CD8-positive, alpha-beta memory T cell (primary cell): ENCODE measurements at places on chromosomes 5 and 9.

GRCh38 chr5:130280528-130281217 is 376.4 kb downstream of the CHSY3 start:
- no peaks in the 10 kb centered on the region for H3K4me1 ChIP-seq
- no peak for DNase-seq
- no peak overlapping the region for H3K27ac ChIP-seq

- no peak for DNase-seq
- H3K4me1 ChIP-seq = no peaks in the 10 kb centered on the region
- no peak overlapping the region for H3K4me3 ChIP-seq
- H3K27ac ChIP-seq = no peak overlapping the region
- no peaks in the 10 kb centered on the region for H3K27me3 ChIP-seq
- H3K36me3 ChIP-seq = no peaks in the 10 kb centered on the region
Observed at GRCh38 chr5:72947498-72947897, 8.3 kb upstream of the FCHO2 start.

GRCh38 chr9:4967523-4967922 is 17.5 kb upstream of the JAK2 start:
- no peak for DNase-seq

DNA sequence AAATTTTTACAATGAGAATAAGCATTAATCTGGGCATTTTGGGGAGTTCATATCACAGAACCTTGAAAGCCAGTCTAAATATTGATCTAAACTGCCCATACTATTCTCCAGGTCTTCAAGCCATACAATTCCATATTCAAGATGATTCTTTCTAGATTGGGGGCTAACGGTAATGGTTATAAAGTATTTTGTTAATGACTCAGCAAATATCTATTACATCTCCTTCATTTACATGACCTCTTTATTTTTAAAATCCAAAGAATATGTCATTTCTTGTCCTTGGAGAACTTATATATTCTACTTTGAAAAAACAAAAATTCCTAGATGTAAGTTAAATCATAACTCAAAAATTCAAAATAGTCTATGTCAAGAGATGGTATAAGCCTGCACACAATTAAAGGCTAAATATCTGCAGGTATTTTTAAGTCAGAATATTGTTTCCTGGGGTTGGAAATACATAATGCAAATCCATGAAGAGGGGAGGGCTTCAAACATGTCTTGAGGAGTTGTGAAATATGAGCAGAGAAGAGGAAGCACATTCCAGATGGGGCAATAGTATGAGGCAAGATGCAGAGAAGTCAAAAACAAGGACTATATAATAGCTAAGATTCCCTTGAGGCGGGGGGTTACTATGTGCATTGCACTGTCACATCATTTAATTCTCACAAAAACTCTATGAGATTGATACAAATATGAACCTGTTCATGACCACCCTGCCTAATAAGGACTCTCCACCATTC is 526.4 kb downstream of the NR2F1-AS1 start:
- H3K27me3 ChIP-seq = no peaks in the 10 kb centered on the region
- H3K27ac ChIP-seq = no peak overlapping the region
- H3K36me3 ChIP-seq = no peaks in the 10 kb centered on the region
- no peak overlapping the region for H3K4me3 ChIP-seq
- no peak for DNase-seq

DNA sequence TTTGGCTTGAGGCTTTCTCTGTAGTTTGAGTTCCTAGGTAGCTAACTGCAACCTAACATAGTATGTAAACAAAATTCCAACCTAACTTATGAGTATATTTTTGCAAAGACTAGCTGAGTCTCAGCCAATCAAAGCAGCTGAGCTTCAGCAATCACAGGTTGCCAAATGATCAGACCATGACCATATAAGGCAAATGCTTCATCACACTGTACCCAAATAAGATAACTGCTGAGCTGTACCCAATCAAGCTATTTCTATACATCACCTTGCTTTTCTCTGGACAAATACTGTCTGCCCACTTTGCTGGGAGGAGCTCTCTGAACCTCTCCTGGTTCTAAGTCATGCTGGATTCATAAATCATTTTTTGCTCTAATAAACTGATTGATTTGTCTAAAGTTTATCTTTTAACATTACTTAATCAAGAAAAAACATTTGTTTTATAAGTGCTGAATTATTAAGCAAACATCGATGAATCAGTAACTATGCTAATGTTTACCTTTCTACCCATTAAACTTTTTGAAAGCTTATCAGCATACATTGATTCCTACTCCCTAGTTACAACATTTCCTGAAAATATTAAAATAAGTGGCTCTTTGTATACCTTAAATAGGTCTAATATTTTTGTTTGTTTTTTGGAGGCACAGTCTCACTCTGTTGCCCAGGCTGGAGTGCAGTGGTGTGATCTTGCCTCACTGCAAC is 129.7 kb upstream of the PCA3 start:
- peaks cover 9% of the 10 kb centered on the region for H3K4me1 ChIP-seq
- no peak overlapping the region for H3K4me3 ChIP-seq
- H3K27me3 ChIP-seq = peaks cover 3% of the 10 kb centered on the region
- no peak overlapping the region for H3K27ac ChIP-seq
- no peaks in the 10 kb centered on the region for H3K36me3 ChIP-seq

DNA sequence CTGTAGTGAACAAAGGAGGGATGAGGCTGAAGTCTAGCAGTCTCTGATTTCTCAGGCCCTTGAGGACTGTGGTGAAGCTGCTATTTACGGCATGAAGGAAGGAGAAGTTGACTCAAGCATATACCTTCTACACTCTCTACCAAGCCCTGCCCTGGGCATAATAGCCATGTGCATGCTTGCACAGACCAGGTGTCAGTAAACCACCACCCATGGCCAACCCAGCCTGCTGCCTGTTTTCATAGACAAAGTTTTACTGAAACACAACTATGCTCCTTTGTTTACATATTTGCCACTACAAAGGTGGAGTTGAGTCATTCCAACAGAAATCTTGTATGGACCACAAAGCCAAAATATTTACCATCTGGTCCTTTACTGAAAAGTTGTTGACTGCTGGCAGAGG is 126.9 kb downstream of the PAPPA start:
- no peak overlapping the region for H3K4me3 ChIP-seq
- H3K36me3 ChIP-seq = no peaks in the 10 kb centered on the region
- no peaks in the 10 kb centered on the region for H3K4me1 ChIP-seq
- H3K27ac ChIP-seq = no peak overlapping the region
- no peak for DNase-seq

DNA sequence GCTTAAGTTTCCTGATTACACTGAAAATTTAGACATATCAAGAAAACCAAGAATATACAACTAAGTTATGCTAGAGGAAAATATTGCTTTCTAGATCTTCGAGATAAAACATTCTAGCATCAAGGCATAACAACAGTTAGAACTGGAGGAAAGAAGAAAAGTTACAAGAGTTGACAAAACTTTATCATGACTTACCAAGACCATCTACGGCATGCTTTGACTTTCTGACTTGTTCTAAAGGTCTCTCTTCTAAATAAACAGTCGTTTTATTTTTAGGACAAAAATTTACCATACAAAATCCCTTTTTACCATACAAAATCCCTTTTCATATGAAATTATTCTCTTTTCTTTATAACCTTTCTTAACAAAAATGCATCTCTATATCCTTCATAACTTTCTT is 1110.1 kb upstream of the CDH10 start:
- no peaks in the 10 kb centered on the region for H3K36me3 ChIP-seq
- H3K4me3 ChIP-seq = no peak overlapping the region
- no peaks in the 10 kb centered on the region for H3K4me1 ChIP-seq

- DNase-seq = no peak
- H3K4me3 ChIP-seq = no peak overlapping the region
- no peaks in the 10 kb centered on the region for H3K36me3 ChIP-seq
- no peaks in the 10 kb centered on the region for H3K27me3 ChIP-seq
Observed at GRCh38 chr9:69115621-69116020, 58.5 kb upstream of the TJP2 start.

DNA sequence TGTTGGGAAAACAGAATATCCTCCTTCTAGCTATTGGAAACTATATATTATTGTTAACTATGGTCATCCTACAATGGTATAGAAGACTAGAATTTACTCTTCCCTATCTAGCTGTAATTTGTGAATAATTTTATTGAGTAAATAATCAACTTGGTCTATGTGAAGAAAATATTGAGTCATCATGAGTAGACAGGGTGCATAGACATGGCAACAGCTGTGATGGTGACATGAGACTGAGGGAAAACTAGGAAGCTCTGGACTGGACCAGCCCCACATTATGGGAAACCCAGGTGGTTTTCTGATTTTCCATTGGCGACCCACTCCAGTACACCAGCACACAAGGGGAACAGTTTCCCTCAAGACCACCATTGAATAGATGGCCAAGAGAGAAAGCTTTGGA is 95.0 kb downstream of the APBA1 start:
- DNase-seq = no peak
- H3K4me1 ChIP-seq = no peaks in the 10 kb centered on the region
- H3K36me3 ChIP-seq = no peaks in the 10 kb centered on the region
- H3K27ac ChIP-seq = no peak overlapping the region

GRCh38 chr5:22549876-22550671 is 303.1 kb downstream of the CDH12 start:
- no peak overlapping the region for H3K27ac ChIP-seq
- no peaks in the 10 kb centered on the region for H3K36me3 ChIP-seq
- DNase-seq = no peak
- H3K27me3 ChIP-seq = no peaks in the 10 kb centered on the region
- no peaks in the 10 kb centered on the region for H3K4me1 ChIP-seq

GRCh38 chr9:75912951-75913350 is 22.5 kb downstream of the PCSK5 start:
- DNase-seq = no peak
- no peaks in the 10 kb centered on the region for H3K4me1 ChIP-seq
- no peak overlapping the region for H3K4me3 ChIP-seq
- H3K36me3 ChIP-seq = no peaks in the 10 kb centered on the region
- no peaks in the 10 kb centered on the region for H3K27me3 ChIP-seq
- H3K27ac ChIP-seq = no peak overlapping the region

GRCh38 chr9:72440378-72440777 is 75.4 kb upstream of the ZFAND5 start:
- DNase-seq = no peak
- no peaks in the 10 kb centered on the region for H3K36me3 ChIP-seq
- H3K27me3 ChIP-seq = no peaks in the 10 kb centered on the region
- H3K4me1 ChIP-seq = peaks cover 10% of the 10 kb centered on the region
- H3K4me3 ChIP-seq = no peak overlapping the region

DNA sequence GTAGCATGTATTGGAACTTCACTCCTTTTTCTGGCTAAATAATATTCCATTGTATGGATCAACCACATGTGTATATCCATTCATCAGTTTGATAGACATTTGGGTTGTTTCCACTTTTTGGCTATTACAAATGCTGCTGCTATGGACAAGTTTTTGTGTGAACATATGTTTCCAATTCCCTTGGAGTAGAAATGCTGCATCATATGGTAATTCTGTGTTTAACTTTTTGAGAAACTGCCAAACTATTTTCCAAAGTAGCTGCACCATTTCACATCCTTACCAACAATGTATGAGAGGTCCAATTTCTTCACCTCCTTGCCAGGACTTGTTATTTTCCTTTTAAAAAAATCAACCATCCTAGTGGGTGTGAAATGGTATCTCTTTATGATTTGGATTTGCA is 8.4 kb downstream of the FRRS1L start:
- no peaks in the 10 kb centered on the region for H3K36me3 ChIP-seq
- H3K27ac ChIP-seq = no peak overlapping the region
- H3K4me1 ChIP-seq = no peaks in the 10 kb centered on the region
- H3K27me3 ChIP-seq = no peaks in the 10 kb centered on the region
- no peak overlapping the region for H3K4me3 ChIP-seq

DNA sequence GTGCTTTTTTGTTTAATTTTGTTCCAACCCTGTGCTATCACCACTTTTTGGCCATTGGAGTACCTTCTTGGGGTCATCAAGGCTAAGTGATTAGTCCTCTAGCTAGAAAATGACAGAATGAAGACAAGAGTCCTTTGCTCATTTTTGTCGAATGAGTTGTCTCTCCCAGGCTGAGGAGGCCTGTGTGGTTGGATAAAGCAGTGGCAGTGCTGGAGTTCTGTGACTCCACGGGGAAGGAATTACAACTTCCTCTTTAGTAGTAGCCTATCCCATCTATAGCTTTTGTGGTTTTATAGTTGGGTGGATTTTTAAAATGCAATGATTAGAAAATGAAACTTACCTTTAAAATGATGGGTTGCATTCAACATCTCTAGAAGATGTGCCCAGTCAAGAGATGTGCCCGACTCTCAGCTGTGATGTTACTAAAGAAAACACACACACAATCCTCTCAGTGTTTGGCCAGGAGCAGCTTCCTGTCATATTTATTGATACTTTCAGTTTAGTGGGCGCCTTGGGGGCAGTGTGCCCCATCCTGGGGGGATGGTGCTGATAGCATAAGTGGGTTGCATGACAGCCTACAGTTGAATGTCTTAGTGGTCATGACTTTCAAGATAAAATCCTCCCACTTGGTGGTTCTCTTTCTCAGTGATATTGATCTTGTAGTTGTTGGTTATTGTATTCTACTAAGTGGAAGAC is 11.9 kb downstream of the OTULINL start:
- H3K36me3 ChIP-seq = no peaks in the 10 kb centered on the region
- DNase-seq = no peak
- H3K4me3 ChIP-seq = peak overlapping the region; percentile 13
- H3K4me1 ChIP-seq = peaks cover 89% of the 10 kb centered on the region
- no peaks in the 10 kb centered on the region for H3K27me3 ChIP-seq

DNA sequence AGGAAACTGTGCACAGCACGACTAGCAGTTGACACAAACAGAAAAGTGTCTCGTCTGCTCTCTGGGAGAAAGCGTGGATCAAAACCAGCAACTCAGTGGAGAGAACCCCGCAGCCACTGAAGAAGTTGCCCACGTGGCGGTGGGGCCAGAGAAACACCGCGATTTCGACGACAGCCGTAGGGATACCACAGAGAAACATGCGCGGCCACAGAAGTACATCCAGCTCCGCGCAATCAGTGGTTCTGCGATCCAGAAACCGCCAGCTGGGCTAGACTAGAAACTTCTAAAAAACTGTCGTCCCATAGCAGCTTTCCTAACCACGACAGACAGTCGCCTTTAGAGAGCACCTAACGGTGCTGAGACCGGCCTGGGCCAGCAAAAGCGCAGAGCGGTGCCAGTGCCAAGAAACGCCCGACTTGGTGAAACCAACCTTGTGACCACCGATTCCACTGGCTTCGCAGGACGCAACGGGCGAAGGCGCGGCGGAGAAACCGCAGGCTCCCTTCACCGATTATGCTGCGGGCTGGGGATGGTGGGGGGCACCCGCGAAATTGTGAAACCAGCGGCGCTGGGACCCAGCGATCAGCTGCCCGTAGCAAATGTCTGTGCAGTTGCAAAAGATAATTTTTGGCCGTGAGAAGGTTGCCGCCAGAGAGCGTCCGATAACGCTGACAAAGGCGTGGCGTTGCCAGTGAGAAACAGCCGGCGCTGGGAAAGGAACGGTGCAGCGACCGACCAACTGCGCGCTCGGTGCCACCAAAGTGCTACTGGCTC is 2.7 kb upstream of the ANXA2R start:
- H3K4me1 ChIP-seq = peaks cover 20% of the 10 kb centered on the region
- no peaks in the 10 kb centered on the region for H3K36me3 ChIP-seq
- H3K27ac ChIP-seq = peak overlapping the region; percentile 88
- H3K27me3 ChIP-seq = no peaks in the 10 kb centered on the region
- no peak for DNase-seq
